BJ (cell line): ENCODE measurements at places on chromosomes 4 and X.

- no peak for DNase-seq
Observed at GRCh38 chrX:111504941-111505340, 6.5 kb upstream of the SERTM2 start.

- no peak for DNase-seq
Observed at GRCh38 chrX:119745283-119745848, 13.0 kb upstream of the SOWAHD start.

DNA sequence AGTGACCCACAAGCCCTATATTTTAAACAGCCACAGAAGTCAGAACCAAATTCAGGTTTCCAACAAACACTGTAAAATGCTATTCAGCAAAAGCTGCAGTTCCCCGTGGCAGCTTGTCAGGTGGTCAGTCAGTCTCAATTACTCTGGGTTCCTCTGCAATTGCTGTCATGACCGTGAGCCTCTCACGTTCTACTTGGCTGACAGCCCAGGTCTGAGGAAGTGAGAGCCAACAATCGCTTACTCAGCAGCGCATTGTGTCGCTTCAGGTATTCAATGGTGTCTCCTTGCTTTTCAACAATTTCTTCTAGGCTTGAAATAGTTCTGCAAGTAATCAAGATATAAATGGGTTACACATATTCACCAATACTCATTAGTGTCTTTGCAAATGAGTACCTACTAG, 25.8 kb downstream of the TRIM75 start:
- DNase-seq = no peak

DNA sequence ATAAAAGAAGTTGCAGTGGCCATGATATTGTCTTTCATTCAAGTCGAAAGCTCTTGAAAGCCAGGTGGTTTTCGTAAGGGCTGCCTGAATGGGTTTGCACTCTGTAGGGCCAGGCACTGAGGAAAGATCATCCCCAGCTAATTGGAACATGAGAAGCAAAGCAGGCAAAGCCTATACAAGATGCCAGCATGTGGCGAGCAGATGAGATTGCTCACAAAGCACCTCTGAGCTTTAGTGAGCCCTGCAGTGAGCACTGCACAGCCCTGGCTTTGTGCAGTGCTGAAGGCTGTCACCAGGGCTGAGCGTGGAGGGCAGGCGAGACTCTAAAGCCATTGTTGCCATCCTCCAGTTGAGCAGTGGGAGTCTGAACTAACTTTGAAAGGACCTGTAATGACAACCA, 53.8 kb downstream of the HADH start:
- no peak for DNase-seq

DNA sequence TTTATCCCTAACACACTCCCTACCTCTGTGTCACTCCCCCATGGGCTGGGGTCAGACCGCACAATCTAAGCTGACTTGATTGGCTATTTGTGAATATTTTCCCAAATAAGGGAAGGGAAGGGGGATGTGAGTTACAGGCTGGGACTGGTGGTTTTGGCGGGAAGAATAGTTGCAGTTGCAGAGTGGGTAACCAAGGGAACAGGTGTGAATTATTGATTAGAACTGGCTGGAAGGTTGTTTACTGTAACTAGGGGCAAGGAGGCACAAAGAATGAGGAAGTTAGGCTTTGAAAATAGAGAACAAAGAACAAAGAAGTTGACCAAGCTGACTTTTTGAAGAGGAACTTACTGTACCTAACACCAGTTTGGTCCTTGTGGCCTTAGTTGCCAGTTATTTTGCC, 88.0 kb upstream of the XAGE2 start:
- DNase-seq = no peak

DNA sequence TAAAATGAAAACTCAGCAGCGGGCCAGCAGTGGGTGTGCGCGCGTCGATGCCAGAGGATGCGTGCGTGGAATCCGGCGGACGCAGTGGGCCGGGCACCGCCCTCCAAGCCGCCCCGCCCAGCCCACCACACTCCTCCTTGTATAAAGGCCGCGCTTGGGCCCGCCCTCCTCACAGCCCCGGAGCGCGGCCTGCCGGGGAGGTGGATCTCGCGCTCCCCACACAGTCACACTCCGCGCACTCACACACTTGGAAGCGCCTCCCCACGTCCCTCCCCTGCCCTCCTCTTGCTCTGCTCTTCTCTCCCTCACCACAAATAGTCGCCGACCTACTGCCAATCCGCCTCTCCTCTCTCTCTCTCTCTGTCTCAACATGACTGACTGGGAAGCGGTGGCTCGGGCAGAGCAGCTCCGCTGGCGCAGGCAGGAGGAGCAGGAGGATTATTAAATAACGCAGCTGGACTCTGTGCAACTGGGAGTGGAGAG, at the start of gene CCSER1:
CCSER1 (plus strand) TSS at position 172 of the 483 bp plus-strand sequence.
- no peak for DNase-seq

- no peak for DNase-seq
Observed at GRCh38 chrX:124829930-124830329, 483.6 kb downstream of the SH2D1A start.

DNA sequence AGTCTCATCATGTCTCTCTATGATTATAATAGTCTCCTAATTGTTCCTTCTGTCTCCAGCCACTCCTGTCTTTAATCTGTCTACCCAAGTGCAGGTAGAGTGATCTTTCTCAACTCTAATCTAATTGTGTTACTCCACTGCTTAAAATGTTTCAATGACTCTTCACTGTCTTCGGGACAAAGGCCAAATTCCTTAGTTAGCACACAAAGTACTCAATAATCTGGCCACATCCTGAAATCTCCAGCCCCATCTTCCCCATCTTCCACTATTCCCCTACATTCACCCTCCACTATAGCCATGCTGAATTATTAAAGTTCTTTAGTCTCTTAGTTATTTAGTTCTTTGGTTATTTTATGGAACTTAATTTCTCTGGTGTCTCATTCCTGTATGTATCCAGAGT, 353.3 kb downstream of the OPHN1 start:
- DNase-seq = no peak

- DNase-seq = no peak
Observed at GRCh38 chrX:14235004-14235403, 205.3 kb upstream of the GEMIN8 start.

- DNase-seq = no peak
Observed at GRCh38 chr4:167176723-167177367, 57.4 kb downstream of the SPOCK3 start.

DNA sequence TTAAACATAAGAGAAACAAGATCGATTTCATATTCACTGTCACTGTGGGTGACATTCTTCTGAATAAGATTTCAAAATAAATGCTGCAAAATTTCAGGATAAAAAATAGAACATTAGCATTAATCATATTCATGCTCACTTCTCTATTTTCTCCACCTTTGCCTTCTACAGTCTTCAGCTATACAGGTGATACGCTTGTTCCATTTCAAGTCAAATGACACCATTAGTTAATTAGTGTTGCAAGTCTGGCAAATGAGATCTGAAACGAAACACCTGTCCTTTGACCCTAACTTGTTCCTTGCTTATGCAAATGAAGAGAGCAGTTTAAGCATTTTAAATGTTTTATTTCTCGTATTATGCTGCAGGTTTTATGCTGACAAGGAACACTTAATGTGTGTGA, 667.5 kb upstream of the MAGEB2 start:
- DNase-seq = no peak

GRCh38 chrX:115038406-115038805, 21.0 kb upstream of the IL13RA2 start:
- no peak for DNase-seq

DNA sequence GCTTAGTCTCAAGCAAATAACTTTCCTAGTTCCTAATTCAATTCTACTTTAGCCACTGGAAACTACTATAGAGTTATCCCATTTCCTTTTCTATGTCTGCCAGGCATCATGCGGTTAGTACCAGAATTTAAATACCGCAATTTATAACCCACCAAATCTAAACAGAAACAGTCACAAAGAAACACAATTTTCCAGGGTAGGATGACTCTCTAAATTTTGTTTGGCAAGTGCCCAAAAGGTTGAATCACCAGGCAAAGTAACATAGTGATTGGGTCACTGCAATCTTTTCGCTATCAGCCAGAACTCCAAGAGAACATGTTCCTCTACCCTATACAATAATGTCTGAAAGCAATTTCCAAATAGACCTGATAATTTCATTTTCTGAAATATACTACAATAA, 240.2 kb upstream of the GRIA3 start:
- DNase-seq = no peak

DNA sequence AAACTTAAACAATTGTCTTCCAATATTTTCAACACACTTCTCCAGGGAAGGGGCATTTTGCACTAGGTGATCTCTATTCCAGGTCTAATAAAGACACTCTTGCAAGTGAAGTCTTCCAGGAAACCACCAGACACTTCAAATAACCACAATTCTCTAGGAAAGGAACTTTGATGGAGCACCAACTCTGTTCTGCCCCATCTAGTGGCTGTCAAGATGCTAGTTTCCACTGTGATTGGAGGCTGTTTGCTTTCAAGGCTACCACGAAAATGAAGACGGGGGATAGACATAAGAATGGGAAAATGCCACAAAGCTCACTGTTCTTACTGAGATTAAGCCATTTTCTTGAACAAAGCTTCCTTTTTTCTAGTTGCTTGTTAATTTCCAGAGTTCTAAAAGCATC, 100.6 kb upstream of the F9 start:
- no peak for DNase-seq

DNA sequence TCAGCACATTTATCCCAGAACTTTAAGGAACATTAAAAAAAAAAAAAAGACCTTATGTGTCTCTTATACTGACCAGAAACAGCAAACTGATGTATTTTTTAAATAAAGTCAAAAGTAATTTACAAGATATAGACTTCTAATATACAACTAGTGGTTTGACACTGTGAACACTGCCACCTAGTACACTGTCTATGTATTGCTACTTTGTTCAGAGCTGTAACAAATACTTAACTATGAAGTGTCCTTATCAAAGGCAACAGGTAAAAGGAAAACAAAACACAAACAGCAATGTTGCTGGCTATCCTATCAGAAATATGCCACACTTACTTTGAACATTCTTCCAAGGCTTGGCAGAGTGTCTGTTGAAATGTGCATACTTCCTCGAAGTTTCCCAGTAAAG, 60.4 kb downstream of the CD40LG start:
- DNase-seq = no peak

DNA sequence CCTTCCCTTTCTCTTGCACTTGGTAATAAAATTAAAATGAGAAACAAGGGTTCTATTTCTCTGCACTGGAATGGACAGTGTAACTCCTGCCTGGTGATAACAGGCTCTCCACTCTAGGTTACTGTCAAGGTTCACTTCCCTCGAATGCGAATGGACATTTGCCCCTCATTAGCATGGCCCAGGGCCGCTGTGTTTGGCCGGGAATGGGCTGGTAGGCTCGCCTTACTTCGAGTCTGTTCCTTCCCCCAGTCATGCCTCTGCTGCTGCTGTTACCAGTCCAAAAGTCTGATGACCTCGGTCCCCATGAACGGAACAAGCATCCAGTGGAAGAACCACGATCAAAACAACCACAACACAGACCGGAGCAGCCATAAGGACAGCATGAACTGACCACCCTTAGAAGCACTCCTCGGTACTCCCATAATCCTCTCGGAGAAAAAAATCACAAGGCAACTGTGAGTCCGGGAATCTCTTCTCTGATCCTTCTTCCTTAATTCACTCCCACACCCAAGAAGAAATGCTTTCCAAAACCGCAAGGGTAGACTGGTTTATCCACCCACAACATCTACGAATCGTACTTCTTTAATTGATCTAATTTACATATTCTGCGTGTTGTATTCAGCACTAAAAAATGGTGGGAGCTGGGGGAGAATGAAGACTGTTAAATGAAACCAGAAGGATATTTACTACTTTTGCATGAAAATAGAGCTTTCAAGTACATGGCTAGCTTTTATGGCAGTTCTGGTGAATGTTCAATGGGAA, 61.5 kb downstream of the EDNRA start:
- no peak for DNase-seq

- DNase-seq = no peak
Observed at GRCh38 chr4:166252487-166253402, 379.7 kb downstream of the TLL1 start.
